ENCODE measurements at places on chromosomes 12 and 14.

GRCh38 chr12:113092607-113093408 lies 36.3 kb downstream of the DTX1 start:
- no peak for DNase-seq

DNA sequence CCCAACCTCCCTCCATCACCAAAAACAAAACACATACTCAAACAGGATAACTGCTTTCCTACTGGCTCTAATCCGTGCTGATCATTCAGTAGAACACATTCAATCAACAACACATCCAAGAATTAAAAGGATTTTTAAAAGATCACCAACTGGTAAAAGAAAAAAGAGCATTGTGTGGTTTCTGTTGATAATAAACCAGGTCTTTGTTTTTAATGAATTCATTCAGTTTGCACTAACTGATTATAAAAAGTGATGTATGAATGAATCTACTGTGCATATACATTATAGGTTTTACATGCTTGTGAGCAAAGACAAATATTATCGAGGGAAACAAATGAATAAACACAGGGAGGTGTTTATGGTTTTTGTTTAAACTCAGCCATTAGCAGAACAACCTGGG lies 55.1 kb downstream of the CIT start:
- DNase-seq: no peak

DNA sequence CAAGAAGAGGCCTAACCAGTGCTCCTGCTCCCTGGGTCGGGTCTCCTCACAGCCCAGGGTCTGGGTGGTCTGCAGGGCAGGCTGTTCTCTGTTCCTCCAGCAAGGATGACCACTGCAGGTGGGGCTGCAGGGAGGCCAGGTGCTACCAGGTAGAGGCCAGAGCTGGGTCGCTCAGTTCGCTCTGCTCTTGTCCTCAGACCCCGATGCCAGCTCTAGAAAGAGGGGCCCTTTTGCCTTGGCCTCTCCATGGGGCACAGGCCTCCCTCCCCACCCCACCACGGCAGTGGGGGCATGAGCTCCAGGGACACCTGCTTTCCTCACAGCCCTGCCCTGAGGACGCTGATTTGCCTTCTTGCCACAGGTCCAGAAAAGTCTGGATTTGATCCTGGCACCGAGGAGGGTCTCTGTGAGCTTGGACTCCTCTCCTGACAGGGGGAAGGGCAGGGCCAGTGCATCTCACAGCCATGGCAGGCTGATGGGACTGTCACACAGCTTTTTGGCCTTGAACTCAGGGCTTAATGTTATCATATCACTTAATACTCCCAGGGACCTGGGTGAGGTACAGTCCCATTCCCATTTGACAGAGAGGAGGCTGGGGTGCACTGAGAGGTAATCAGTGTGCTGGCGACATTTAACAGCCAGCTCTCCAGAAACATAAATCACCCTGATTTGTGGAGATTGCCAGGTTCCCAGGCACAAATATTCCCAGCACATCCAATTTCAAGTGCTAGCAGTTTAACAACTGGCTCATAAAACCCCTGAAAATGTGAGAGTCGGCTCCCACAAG lies 273.0 kb upstream of the SFSWAP start:
- DNase-seq: no peak

DNA sequence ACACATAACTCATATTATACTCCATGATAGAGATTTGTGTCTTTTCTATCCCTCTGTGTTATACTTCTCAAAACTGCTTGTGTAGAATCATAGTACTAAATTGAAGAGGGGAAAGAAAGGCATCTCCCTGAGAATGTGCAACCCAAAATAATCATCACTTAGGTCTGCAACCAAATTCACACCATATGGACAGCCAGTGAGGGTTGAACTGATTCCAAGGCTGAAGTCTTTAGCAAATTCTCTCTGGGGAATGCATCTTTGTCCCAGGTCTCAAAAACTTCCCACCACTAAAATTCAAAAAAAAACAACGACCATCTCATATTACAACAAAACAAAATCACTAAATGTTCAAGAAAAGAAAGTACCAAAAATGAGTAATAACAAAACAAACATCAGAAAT lies 11.0 kb downstream of the ZFC3H1 start:
- DNase-seq: no peak

DNA sequence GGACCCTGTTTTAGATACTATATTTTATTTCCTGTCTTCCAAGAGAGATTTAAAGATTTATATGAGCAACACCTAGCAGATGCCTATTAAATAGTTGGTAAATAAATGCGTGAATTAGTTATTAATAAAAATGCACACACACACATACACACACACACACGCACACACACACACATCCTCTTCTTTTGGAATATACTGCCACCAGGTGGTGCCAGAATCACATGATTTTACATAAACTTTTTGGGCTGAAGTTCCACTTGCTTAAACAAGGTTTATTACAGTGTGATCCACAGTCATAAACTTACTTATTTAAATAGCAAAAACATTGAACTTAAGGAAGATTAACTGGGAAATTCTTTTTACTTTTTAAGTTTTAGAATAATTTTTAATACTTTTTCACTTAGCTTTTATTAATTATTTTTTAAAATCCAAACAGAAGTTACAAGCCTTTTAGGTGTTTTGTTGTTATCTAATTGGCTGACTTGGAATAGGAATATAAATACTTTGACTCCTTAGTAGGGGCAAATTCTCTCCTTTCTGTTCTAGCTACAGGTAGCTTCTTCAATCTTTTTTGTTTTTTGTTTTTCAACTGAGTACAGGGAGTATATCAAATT lies 17.5 kb downstream of the RAD51B start:
- DNase-seq: no peak

DNA sequence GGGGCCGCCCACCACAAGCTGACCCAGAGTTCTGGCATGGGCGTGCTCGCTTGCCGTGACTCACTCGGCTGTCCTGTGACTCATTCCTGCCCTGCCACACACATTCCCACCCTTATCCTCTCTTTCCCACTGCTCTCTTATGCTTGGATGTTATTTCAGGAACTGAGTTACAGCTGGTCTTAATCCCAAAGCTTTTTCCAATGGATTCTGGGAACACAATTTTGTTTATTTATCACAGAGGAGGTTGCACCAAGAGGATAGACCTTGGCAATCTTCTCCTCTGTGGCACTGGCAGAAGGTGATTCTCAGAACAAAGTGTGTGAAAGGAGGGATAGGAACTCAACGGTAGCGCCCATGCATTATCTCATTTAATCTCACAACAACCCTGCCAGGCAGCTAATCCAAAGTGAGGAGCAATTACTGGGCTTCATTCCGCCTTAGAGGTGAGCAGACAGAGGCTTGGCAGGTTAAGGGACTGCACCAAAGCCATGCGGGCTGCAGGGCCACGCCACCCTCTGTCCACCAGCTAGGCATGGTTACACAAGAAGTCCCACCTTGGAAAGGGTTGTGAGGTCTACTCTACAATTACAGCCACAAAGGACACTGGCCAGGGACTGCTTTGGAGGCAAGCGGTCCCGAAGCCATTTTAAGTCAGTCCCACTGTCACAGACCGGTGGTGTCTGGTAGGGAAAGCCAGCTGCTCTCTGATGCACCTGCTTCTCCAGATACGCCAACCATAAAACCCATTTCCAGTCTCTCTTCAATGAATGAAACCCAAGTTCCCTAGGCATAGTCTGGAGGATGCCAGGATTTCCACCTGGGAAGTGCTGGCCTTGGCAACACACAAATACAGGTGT lies 32.9 kb downstream of the SYNE3 start:
- DNase-seq: no peak

All from stimulated activated naive CD4-positive, alpha-beta T cell treated with Interleukin-2 at 50 U/mL for 16 hours (primary cell).